Stimulated activated CD8-positive, alpha-beta memory T cell treated with anti-CD3 and anti-CD28 coated beads, Interleukin-2, amount 100 ng/mL, for 1 hour (primary cell): ENCODE measurements at places on chromosomes 7 and 10.

DNA sequence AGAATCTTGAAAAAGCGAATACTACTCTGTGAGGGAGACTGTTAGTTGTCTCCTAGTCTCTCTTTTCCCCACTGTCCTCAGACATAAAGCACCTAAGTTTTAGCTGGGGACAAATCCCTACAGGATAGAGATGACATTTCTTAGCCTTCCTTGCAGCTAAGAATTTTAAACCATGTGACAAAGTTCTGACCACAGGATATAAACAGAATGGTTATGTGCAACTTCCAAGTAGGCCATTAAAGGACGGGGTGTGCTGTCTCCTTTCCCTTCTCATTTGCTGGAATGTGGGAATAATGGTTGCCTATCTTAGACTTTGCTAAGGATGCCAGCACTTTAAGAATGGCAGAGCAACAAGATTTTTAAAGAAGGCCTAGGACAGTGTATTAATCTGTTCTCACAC is 74.9 kb upstream of the PRPS1L1 start:
- no peak for DNase-seq

DNA sequence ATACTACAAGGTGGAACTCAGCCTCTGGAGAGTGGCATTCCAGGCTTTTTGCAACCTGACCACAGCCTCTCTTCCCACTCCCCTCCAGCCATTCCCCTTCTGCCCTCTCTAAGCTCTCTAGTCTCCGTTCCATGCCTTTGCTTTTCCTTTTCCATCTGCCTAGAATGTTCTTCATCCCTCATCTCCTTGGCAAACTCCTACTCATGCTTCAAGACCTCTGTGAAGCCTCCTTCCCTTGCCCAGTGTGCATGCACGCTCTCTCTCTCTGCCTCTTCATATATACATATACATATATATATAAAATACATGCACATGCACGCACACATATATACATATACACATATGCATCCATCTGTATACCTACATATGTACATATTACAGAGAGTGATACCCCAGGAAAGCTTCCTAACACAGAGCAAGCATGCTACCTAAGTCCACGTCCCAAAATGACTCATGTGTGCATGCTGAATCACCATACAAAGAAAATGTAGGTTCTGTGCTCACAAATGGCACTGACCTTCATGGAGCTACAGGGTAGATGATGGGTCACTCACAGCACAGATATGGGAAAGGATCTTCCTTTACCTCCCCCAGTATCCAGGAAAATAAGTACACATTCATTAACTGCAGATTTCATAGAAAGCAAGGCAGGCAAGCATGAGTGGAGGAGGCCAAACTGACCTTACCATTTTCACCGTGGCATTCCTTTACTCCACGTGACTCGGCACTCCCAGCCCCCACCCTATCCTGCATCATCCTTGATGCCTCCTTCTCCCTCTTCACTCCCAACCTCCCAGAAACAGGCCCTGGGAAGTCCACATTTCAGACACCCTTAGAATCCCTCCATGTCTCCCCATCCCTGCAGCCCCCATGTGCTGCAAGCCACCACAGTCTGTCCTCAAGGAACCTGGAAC is 238.4 kb upstream of the ZMIZ1 start:
- DNase-seq: no peak

DNA sequence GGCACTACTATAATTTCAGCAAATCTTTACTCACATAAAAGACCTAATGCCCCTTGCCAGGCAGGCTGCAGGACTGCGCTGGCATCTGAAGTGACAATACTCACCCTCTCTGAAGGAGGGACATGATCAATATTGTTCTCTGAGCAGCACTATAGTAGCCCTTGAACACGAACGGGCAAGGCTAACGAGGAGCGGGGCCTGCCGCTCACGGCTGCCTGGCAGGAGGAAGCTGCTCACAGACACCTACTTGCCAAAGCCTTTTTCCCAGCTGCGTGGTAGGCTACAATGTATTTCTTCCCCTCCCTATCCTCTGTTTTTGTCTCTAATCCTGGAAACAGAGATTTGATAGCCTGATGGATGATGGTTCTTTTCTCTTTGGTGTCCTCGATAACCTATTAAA is 19.9 kb downstream of the PUS7 start:
- DNase-seq: no peak

DNA sequence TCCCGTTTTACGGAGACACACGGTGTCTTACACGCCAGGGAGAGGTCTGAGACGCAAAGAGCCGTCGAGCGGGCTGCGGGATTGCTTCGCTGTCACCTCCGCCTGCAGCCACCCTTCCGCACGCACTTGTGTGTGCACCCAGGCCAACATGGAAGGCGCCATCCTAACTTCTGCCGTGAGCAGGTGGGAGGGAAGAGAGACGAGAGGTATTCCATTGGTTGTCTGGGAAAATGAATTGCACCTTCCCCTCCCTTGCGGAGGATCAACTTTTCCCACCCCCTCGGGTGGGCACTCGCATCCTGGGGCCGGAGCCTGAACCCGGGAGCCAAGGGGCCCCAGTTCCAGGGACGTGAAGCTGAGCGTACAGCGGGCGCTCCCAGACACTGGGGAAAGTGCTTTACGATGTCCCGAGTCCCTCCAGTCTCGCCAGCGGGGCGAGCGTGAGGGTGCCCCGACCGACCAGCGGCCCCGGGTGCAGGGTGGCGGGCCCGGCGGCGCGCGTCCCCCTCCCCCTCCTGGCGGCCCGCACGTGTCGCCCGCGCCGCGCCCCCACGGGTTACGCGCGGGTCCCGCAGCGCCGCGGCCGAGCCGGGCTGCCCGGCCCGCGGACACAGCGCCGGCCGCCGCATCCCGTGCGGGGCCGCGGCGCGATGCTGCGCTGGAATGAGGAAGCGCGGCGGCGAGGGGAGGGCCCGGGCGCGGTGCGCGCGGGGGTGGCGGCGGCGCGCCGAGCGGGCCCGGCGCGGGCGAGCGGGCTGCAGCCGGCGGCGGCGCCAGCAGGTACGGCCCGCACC is 984 bp upstream of the IKZF1 start:
- DNase-seq: no peak

- DNase-seq: no peak
These were observed 32.5 kb upstream of the EPC1 start for GRCh38 chr10:32379318-32379949.

DNA sequence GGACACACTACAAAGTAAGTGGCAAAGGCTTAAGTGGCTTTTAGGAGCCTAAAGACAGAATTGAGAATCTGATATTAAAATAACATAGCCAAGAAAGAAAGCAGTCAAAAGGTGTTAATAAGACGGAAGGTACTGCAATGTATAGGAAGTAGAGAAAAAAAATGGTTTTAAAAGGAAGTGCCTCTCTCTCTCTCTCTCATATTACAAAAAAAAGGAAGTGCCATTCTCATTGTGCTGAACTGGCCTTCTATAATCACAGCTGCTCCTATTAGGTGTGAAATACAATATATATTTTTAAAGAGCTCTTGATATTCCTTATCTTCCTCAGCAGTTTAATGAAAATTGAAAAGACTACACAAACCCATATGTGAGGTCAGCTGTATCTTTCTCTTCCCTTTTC is 199.4 kb upstream of the NPVF start:
- DNase-seq: no peak

DNA sequence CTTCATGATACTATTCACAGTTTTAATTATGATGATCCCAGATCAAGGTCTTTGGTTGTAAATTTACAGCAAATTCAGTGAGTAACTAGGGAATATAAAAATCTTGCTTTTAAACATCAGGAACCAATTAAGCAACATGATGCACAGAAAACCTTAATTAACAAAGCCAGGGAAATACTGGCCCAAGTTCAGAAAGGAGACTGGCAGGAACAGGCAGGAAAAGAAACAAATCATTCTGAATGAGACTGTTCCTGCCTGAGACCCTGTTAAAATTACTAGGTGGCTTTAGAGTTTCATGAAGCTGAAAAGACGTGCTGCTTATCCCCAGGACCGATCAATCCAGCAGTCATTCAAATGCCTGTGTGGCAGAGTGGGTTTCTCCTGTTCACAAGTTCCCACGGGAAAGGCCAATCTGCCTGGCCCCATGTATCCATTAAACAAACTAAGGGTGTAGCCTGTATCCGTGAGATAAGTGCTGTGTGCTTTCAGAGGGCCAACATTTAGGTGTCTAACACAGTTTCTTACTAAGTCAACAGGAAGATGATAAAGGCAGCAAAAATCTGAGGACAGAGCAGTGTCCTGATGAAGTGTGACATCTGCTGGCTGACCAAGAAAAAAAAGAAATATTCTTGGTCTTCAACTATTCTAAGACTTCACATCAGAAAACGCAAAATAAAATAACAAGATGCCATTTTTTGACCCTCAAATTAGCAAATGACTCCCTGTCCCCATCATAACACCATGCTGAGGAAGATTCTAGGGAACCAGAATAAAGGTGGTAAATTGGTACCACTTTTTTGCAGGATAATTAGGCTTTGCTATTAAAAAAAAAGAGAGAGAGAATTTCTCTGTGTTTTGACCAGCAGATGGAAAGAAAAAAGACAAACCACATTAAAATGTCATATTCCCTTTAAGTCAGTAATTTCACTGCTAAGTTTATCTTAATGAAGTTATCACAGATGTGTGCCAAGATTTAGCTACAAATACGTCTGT is 34.2 kb downstream of the PUS7 start:
- DNase-seq: no peak

DNA sequence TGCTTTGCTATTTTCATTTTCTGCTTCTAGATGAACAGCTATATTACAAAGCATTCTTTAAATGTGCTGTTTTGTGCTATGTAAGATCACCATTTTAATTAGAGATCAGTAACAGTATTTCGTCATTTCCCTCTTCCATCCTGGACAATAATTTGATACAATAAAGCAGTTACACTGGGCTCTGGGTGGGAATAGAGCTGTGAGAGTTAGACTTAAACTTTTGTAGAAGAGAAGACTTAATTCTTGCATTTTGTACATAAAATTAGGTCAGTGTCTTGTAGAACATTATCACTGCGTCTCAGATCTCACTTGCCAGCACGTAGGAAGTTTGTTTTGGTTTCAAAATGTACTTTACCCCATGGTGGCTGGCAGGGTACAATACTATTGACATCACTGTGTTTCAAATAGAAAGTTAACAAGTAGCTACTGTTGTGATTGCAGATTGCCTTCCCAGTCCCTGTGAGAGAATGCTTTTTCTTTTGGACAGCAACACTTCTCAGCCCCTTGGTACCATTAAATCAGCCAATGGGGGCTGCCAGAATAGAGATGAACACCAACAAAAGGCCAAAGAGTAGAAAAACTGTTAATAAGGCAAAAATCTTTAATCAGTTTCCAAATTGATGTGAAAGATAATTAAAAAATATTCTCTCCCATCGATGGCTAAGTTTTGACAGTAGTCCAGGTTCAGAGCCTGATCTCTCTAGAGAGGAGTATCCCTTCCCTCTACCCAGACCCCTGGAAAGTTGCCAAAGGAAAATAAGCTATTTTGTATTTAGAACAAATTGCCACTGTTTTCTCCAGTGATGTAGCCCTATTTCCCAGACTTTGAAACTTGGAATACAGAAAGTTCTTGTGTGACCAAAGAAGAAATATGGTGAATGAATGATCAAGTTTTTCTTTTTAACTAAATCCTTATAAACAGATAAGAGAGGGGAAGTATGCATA is 35.1 kb downstream of the SMNDC1 start:
- no peak for DNase-seq

- DNase-seq: no peak
These were observed 369.6 kb downstream of the TCERG1L start for GRCh38 chr10:130941886-130942285.

DNA sequence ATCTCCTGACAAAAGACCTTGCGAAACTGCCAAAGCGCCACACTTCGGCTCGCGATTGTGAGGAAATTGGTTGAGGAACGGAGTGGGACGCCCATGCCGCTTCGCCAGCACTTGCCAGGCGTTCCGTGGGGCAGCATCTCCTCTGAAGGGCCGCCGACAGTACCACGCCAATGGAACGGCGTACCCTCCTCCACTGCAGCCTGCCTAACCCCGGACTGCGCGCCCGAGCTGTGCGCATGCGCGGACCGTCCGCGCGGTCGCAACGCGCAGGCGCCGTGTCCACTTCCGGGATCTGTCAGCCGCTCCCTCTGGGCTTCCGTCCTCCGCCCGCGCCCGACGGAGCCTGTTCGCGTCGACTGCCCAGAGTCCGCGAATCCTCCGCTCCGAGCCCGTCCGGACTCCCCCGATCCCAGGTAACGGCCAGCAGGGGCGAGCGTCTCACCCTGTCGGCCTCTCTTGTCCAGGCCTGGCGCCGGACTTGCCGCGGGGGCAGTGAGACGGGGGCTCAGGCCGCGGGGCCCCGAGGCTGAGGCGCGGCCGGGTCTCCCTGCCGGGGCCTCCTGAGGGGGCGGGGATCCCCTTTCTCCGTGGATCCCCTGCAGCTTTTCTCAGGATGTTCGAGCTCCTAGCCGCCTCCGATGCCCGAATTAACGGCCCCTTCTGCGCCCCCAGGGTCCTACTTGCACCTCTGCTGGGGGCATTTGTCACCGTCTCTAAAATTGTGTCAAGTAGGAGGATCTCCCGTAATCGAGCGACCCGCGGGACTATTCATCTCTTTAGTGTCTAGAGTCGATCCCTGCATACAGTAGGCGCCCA is at the start of gene ARPC1A:
Gene ARPC1A, plus strand, starts transcription at position 307 of the 816 bp plus-strand sequence. CDS start 7,456 bp downstream, outside the sequence.
- peak; percentile 86 for DNase-seq

GRCh38 chr7:136942994-136943393 is 74.5 kb downstream of the CHRM2 start:
- no peak for DNase-seq

GRCh38 chr10:86254081-86254480 is 112.5 kb downstream of the GRID1 start:
- no peak for DNase-seq

- no peak for DNase-seq
These were observed 5.4 kb downstream of the SLIT1 start for GRCh38 chr10:97180363-97180755.

DNA sequence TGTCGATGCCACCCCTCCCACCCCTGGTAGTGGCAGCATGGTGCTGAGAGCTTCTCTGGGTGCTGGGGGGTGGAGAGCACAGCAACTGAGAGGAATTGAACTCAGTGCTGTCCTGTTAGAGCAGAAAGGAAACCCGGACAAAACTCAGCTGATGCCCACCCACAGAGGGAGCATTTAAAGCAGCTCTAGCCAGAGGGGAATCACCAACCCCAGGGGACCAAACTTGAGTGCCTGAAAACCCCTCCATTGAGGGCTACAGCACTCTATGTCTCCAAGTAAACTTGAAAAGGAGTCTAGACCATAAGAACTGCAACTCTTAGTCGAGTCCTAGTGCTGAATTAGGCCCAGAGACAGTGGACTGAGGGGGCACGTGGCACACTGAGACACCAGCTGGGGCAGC is 16.8 kb upstream of the FOXI2 start:
- DNase-seq: no peak

DNA sequence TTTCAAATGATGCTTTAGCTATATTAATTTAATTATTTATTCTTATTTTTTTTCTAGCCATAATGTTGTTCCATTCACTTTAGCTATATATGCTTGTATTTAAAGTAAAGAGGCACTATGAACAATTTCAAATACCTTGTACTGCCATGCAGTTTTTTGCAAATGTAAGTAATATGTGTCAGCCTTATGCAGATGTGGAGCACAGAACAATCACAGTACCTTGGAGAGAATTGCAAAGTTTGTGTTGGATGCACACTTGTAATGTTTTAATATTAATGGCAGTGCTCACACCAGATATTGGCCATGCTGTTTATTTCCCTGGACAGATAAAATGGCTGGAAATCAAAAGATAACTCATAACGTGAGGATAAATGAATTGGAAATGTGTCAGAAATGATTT is 663.5 kb upstream of the SEMA3D start:
- no peak for DNase-seq
